HFFc6 (cell line): ENCODE measurements at places on chromosomes 12 and 14.

GRCh38 chr12:115374480-115375185 lies 690.7 kb upstream of the TBX3 start:
- DNase-seq, result no peak

DNA sequence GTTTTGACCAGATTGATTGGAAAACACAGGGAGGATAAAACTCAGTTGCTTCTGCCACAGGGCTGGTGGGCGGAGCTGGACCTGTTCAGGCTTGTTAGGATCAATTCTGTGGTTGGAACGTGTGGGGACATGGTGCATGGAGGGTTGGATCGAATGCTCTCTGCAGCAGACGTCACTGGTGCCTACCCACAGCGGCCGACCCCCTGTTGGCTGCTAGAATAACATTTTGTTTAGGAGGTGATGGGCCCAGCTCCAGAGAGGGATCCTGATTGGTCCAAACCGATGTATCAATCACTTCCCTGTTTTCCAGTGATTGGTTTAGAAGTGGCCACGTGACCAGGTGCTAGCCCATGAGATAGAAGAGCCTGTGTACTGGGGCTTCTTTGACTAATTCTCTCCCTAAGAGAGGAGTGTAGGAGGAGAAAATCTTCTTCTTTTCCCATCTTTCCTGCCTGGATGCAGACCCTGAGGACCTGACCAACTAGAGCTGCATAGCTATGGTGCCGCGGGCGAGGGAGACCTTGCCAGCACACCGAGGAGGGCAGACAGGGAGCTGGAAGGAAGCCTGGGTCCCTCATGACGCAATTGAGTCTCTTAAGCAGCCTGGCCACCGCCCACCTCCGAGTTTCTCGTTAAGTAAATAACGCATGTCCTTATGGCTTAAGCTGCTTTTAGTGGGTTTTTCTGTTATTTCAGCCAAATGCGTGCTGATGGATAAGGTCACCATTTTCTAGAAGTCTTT lies 163.5 kb downstream of the AACS start:
- DNase-seq, result no peak

DNA sequence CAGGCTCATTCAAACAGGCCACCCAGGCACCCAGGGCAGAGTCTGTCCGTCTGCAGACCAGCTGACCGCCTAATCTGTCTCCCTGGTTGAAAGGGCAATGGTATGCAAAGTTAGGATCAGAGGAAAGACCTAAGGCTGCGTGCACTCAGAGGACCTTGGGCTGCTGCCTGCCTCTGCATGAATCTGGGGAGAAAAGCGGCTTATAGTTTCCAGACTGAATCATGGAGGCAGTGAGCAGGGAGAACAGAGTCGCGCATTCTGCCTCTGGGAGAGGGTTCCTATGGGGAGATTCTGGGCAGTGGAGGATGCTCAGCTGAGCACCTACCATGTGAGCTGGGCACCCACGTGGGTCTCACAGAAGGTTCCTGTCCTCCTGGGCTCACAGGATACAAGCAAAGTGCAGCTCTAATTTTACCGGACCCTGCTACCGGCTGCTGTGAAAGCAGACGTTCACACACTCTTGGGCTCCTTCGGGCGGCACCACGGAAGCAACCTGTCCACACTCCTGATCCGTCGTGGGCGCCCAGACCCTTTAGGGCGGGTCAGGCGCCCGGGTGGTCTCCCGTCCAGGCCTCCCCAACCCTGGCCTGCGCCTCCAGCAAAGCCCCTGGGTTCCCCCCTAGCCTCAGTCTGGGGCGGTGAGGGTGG lies 772 bp downstream of the SCARB1 start:
- DNase-seq, result peak; percentile 13

DNA sequence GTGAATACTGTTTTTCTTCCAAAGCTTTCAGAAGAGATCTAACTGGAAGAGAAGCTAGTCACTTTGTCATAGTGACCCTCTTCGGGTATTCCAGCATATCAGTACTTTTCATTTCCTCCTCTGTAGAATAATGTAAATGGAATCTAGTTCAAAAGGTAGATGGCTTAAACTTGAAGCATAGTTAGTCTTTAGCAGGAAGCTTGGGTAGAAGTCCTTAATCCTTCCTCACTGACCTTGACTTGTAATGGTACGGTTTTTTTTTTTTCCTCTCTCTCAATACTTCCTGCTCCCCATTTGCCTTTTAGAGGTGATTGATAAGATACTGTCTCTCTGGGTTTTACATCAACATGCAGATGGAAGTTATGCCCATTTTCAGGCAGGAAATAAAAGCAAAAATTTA lies 1.7 kb downstream of the FBXO34 start:
- DNase-seq, result no peak

- DNase-seq, result no peak
Measured at GRCh38 chr12:25689996-25690501, 137.0 kb upstream of the LMNTD1 start.
